ENCODE measurements at places on chromosomes 5 and 9. TPM values are rescaled to one million over a fixed set of nuclear protein-coding genes. Genes with fewer than 3 reads are reported as not detected.

DNA sequence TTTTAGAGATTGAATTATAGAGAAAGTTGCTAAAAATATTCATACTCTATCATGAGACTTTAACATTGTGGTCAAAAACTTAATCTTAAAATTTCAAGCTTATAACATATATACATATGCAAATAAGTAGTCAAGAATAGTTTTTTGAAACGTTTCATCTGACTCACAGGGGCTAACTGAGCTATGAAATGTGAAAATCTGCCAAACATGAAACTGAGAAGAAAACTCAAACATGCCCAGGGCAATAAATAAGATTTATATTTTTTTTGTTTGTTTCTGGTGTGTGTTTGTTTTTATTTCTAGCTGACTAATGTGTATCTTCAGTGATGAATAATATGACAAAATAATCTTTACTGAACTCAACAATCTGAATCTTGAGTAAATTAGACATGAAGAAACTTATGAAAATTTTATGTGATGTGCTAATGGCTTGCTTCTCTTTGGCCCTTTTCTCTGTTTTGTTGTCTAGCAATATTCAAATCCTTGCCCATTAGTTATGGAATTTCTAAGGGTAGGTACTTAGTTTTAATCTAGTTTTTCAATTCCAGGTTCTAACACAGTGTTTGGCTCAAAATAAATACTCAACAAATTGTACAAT is 99.9 kb downstream of the FAM174A start:
- no peaks in the 10 kb centered on the region for H3K36me3 ChIP-seq
- no peak overlapping the region for H3K4me3 ChIP-seq
- H3K27ac ChIP-seq: no peak overlapping the region
- no peaks in the 10 kb centered on the region for H3K4me1 ChIP-seq
- H3K27me3 ChIP-seq: no peaks in the 10 kb centered on the region

Gene NEUROG1
- total RNA-seq: not detected

DNA sequence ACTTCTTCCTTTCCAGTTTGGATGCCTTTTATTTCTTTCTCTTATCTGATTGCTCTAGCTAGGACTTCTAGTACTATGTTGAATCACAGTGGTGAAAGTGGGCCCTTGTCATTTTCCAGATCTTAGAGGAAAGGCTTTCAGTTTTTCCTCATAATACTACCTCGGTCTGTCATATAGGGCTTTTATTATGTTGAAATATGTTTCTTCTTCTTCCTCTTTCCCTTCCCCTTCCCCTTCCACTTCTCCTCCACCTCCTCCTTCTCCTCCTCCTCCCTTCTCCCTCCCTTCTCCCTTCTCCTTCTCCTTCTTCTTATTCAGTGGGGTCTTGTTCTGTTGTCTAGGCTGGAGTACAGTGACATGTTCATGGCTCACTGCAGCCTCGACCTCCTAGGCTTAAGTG is 9.2 kb upstream of the TERT start:
- no peak overlapping the region for H3K4me3 ChIP-seq
- H3K36me3 ChIP-seq: no peaks in the 10 kb centered on the region

GRCh38 chr5:34516686-34517085 is 139.4 kb upstream of the RAI14 start:
- no peaks in the 10 kb centered on the region for H3K27me3 ChIP-seq
- H3K27ac ChIP-seq: no peak overlapping the region
- H3K36me3 ChIP-seq: no peaks in the 10 kb centered on the region
- DNase-seq: no peak

DNA sequence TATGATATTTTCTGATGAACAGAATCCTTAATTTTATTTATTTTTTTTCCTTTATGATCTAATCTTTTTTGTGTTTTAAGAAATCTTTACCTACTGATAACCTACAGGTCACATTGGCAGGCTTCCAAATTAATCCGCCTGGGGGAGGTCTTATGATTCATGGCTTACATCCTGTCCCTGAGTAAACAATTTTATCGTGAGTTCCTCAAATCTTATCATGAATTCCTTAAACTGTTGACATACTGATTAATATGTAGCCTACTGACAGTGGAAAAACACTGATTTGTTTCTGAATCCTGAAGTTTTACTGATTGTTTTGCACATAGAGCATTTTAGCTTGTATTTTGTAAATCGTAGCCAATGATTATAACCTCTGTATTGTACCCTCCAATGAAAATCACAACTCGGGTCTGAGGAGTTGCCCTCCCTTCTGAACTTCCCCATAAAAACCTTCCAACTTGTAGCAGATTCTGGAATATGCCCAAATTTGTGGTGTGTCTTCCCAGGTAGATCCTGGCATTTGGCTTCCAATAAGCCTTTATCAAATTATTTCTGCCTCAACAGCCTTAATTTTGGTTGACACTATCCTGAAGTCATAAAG is 105.6 kb downstream of the VCAN start:
- no peak overlapping the region for H3K4me3 ChIP-seq
- H3K27ac ChIP-seq: no peak overlapping the region
- H3K4me1 ChIP-seq: no peaks in the 10 kb centered on the region
- DNase-seq: no peak

DNA sequence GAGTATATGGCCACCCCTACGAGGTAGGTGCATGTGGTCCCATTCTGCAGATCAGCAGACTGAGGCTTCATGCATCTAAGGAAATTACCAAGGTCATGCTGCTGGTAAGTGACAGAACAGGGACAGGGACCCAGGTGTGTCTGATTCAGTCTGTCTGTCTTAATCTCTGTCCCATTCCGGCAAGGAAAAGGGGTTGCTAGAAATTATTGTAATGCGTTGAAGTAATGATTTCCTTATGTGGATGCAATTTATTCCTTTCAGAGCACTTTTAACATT is 76.8 kb downstream of the AMBP start:
- H3K4me1 ChIP-seq: peaks cover 12% of the 10 kb centered on the region
- H3K36me3 ChIP-seq: peaks cover 5% of the 10 kb centered on the region
- DNase-seq: no peak

DNA sequence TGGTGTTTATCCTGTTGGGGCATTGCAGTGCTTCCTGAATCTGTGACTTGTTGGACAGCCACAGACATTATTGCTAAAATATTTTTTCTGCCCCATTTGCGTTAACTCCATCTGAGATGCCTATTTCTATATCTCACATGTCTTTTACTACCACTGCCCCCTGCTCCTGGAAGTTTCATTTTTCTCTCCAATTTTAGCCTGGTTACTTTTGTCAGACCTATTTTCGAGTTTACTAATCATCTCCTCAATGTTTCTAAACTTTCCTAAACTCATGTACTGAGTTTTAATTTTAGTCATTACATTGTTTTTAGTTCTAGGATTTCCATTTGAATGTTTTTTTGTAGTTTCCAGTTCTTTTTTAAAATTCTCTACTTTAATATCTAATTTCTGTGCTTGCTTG is 17.6 kb downstream of the HAPLN1 start:
- H3K27me3 ChIP-seq: no peaks in the 10 kb centered on the region
- DNase-seq: no peak
- H3K4me3 ChIP-seq: no peak overlapping the region
- no peaks in the 10 kb centered on the region for H3K36me3 ChIP-seq
- H3K27ac ChIP-seq: no peak overlapping the region
- H3K4me1 ChIP-seq: no peaks in the 10 kb centered on the region

DNA sequence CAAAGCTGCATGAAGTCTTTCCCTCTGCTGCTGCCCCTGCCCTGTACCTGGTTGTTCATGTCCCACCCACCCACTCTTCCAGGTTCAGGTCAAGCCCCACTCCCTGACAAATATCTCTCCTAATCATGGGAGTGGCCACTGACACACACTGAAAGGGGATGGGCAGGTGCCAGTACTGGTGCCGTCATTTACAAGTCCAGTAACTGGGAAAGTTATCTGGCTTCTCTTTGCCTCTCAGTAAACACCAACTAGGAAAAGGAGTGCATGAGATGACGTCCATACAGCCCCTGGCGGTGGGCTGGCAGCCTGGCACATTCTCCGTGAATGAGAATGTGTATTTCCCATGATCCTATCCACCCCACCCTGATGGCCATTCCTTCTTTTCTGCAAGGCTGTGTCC is 225.2 kb downstream of the FSTL4 start:
- H3K27ac ChIP-seq: no peak overlapping the region
- H3K4me1 ChIP-seq: no peaks in the 10 kb centered on the region
- no peaks in the 10 kb centered on the region for H3K36me3 ChIP-seq
- H3K4me3 ChIP-seq: no peak overlapping the region

- DNase-seq: no peak
- H3K4me1 ChIP-seq: no peaks in the 10 kb centered on the region
- no peak overlapping the region for H3K4me3 ChIP-seq
- H3K27ac ChIP-seq: no peak overlapping the region
Measured at GRCh38 chr9:61674465-61674864, 484.6 kb downstream of the SPATA31A7 start.

GRCh38 chr9:21853414-21853813 is 51.0 kb downstream of the MTAP start:
- H3K27ac ChIP-seq: no peak overlapping the region
- DNase-seq: no peak
- no peaks in the 10 kb centered on the region for H3K27me3 ChIP-seq
- H3K36me3 ChIP-seq: peaks cover 32% of the 10 kb centered on the region
- no peak overlapping the region for H3K4me3 ChIP-seq

DNA sequence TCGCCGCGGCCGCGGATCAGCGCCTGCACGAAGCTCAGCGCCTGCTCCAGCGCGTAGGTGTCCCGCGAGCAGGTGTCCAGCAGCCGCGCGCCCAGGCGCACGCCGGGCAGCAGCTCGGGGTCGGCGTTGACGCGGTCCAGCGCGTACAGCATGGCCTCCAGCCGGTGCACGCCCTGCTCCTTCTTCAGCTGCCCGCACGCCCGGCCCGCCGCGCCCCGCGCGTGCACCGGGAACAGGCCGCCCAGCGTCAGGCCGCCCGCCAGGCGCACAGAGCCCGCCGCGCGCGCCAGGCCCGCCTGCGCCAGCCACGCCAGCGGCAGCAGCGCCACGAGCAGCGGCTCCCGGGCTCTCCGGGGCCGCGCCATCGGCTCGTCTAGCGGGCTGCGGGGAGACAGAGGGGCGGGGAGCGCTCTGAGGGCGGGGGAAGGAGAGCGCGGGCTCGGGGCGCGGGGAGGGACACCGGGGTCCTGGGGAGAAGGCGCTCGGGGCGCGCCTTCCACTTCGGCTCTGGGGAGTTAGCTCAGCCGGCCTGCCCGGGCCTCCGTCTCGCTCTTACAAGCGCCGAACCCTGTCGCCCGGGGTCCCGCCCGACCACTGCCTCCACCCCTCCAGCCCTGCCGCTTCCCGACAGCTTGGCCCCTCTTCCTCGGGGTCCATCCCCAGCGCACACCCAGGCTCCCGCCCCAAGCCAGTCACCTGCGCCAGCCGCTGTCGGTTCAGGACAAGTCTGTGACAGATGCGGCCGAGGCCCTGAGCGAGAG is at the start of gene GRM6:
Gene GRM6 (minus strand): TSS at position 741 of the 761 bp plus-strand sequence. CDS start 376 bp downstream, at position 365.
- H3K4me1 ChIP-seq: peaks cover 11% of the 10 kb centered on the region
- DNase-seq: no peak
- peak within 1 kb of the TSS; percentile 16 for H3K4me3 ChIP-seq
- H3K27me3 ChIP-seq: peaks cover 48% of the 10 kb centered on the region
- H3K36me3 ChIP-seq: no peaks in the 10 kb centered on the region
- no peak within 1 kb of the TSS for H3K27ac ChIP-seq

GRCh38 chr9:106799152-106799551 is 63.8 kb upstream of the ZNF462 start:
- H3K27me3 ChIP-seq: no peaks in the 10 kb centered on the region
- H3K4me1 ChIP-seq: no peaks in the 10 kb centered on the region
- no peaks in the 10 kb centered on the region for H3K36me3 ChIP-seq
- H3K27ac ChIP-seq: no peak overlapping the region
- H3K4me3 ChIP-seq: no peak overlapping the region
- no peak for DNase-seq

Gene TMEM171
- total RNA-seq: 1.5 TPM

DNA sequence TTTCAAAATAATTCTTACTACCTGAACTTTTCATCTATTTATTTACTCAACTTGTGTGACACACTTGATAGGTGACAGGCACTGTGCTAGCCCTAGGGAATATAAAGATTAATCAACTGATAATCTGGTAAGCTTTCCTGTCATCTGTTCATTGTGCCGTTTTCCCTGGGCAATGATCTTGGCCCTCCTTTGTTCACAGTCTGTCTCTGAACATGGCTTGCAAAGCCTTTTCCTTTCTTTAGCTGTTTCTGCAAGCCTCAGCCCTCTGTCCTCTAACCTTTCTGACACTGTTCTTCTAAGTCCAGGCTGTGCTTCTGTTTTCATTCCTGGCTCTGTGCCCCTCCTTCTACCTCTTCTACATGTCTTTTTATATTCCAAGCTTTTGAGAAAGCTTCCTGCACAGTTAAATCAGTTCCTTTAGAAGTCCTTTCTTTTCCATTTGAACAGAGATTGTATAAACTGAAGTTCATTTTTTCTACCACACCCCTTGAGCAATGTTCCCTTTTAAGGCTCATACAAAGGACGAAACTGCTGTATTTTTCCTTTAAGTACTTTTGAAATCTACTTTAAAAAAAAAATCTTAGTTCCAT is 803.0 kb upstream of the ZNF608 start:
- peaks cover 10% of the 10 kb centered on the region for H3K4me1 ChIP-seq
- DNase-seq: no peak
- H3K36me3 ChIP-seq: no peaks in the 10 kb centered on the region
- no peaks in the 10 kb centered on the region for H3K27me3 ChIP-seq
- no peak overlapping the region for H3K4me3 ChIP-seq

Gene ADGRV1
- total RNA-seq: 5.2 TPM

- no peak overlapping the region for H3K27ac ChIP-seq
- peaks cover 69% of the 10 kb centered on the region for H3K36me3 ChIP-seq
- no peak overlapping the region for H3K4me3 ChIP-seq
Measured at GRCh38 chr9:125323615-125324014, 62.0 kb downstream of the GAPVD1 start.

DNA sequence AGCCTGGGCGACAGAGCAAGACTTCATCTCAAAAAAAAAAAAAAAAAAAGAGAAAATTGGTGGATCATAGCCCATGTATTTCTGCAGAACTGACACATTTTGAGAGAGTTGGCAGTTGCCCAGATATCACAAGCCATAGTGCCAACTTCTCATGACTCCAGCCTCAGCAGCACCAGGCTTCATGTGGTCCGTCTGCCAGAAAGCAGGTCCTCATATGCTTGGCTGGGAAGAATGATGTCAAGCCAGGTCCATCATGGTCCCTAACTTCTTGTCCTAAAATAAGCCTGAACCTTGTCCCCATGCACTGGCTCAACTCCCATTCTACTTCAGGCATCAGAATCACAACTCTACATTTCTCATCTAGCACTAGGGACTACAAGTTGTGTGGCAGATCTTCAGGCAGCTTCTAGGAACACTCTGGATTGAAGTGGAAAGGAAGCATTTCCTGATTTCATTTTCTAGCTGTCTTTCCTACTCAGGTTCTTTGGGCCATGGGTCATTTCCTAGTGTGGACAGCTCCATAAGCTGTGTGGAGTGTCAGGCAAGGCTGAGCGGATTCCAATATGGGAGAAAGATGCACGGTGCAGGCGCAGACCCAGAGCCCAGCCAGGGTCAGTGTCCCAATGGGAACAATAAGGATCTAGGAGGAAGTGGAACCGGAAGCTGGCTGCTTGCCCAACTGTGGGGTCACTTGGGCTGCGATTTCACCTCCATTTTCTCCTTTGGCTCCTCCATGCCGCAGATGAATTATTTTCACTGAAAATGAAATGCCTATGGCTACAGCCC is 90.1 kb downstream of the LMNB1 start:
- no peaks in the 10 kb centered on the region for H3K36me3 ChIP-seq
- no peak overlapping the region for H3K4me3 ChIP-seq
- no peaks in the 10 kb centered on the region for H3K27me3 ChIP-seq
- no peak for DNase-seq
- peaks cover 8% of the 10 kb centered on the region for H3K4me1 ChIP-seq
- H3K27ac ChIP-seq: no peak overlapping the region
